Astrocyte of the spinal cord (primary cell): ENCODE measurements at places on chromosomes 4 and X.
A peak's percentile ranks its signal among the peaks of the same experiment; 100 is the strongest.

- DNase-seq, result no peak
These were observed 290.9 kb upstream of the TACR3 start for GRCh38 chr4:104010722-104011121.

DNA sequence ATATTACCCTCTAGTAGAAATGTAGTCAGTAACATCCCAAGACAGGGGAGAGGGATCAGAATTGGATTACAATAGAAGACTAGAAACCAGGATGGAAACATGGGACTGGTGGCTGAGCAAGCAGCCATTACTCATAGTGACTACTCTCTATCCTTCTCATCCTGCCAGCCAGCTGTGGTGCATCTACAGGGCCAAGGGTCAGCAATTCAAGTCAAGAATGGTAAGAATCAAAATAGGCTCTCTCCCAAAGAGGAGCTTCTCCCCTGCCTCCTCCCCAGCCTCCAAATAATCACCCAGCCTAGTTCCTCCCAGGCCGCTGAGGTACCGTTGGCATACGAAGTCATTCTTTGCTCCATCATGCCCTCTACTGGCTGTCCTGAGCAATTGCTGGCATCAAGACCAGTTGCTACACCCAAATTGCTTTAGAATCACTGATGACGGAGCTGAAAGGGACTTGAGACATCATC is 19.4 kb downstream of the AWAT2 start:
- DNase-seq, result peak; percentile 27

DNA sequence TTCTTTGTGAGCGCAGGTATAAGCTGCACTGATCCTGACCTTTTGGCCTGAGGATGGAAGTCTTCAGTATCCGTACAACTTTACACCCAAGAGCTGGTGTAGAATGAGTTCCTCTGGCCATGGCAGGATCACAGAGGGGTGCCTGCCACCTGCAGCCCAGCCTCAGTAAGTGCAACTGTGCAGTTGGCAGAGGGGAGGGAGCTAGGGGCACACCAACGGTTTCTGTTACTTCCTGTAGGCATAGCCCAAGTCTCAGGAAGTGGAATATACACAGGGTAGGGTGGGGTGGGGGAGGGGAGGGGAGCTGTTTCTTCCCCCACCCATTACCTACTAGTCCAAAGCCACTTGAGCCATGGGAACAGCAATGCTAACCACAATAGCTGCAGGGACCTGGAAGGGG is 85.4 kb upstream of the GBA3 start:
- DNase-seq, result peak; percentile 24

DNA sequence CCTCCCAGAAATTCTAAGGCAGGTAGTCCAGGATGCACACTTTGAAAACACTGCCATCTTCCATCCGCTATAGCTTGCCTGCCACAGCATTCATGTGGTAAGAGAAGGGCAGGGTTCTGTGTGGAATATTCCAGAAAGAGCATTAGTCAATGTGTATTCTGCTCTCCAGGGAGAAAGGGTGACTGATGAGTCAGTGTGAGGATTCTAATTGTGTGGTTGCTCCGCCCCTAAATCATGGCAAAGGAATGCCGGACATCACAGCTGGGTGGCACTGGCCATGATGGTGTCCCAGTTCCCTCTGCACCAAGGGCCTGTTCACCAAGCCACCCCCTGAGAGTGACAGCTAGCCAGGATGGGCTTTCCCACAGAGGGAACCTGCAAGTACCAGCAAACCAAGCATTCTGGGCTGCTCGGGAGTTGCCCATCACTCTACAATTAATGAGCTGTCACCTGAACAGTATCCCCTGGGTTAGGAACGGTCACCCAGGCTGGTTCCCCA is 9.5 kb downstream of the IDS start:
- DNase-seq, result peak; percentile 81

DNA sequence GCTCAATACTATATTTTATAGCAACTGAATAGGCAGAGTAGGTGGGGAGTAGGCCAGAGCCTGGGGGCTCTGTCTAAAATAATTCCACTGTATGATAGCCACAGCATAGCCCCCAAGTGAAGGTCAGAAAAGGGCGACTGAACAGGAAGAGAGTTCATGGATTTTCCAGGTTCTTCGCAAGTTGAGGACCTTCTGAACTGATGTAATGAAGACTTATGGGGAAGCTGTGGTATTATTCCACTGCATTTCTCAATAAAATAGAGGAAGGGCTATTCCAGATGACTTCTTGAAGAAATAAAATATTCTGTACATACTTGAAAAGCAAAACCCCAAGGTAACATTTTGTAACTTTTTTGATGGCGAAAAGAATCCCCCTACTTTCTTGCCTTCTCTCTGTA is 231.4 kb upstream of the GPC4 start:
- no peak for DNase-seq

- DNase-seq, result no peak
These were observed 5.2 kb upstream of the CD99 start for GRCh38 chrX:2685886-2686285.

GRCh38 chrX:3257471-3257870 is 89.0 kb downstream of the MXRA5 start:
- no peak for DNase-seq

DNA sequence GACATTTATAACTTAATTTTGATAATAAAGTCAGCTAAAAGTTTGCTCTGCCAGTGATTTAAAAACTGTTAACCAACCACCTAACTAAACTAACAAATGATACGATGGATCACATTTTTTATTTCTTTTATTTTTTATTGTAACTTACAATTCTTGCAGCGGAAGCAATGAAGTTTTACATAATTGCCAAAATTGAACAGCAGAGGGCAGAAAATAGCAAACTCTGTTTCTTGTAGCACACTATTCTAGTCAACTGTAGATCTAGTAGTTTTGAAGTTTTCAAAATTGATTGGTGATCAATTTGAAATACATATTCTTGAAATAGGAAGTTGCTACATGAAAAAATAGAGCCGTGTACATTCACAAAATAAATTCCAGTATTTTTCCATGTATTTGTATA is 2.8 kb upstream of the GRIA2 start:
- DNase-seq, result peak; percentile 45

- peak; percentile 25 for DNase-seq
These were observed 39.5 kb downstream of the TMEM165 start for GRCh38 chr4:55435141-55435841.

DNA sequence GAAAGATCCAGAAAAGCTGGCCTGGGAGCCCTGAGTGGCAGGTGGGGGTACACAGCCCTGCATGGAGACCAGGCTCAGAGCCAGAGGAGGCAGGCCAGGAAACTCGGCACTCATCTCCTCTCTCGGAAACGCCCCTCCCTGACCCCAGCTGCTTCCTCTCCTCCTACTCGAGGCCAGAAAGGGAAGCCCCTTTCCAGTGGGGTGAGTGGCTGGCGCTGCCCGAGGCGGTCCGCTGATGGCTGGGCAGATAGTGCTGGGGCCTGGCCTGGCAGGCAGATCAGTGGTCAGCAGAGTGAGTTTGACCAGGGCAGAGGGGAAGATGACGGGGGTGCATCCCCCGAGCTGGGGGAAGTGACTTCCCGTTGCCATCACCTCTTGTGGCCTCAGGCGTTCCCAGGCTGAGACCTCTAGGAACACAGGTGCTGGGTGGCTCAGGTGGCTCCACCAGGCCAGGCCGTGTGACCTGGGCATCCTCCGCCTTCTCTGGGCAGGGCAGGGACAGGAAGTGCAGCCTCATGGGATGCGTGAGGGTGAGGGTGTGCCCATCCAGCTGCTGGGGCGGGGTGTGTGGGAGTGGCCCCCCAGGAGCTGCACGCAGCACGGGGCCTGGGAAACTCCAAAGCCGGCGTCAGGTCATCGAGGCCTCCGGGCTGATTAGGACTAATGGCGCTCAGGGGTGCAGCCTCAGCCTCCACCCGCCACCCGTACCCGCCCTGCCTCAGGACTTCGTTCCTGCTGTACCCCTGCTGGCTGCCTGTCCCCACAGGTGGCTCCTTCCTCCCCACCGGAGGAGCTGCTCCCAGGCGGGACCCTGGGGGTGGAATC is 5.7 kb downstream of the SH3BP2 start:
- no peak for DNase-seq

- DNase-seq, result no peak
These were observed 214.2 kb downstream of the RBMX2 start for GRCh38 chrX:130615941-130616340.

DNA sequence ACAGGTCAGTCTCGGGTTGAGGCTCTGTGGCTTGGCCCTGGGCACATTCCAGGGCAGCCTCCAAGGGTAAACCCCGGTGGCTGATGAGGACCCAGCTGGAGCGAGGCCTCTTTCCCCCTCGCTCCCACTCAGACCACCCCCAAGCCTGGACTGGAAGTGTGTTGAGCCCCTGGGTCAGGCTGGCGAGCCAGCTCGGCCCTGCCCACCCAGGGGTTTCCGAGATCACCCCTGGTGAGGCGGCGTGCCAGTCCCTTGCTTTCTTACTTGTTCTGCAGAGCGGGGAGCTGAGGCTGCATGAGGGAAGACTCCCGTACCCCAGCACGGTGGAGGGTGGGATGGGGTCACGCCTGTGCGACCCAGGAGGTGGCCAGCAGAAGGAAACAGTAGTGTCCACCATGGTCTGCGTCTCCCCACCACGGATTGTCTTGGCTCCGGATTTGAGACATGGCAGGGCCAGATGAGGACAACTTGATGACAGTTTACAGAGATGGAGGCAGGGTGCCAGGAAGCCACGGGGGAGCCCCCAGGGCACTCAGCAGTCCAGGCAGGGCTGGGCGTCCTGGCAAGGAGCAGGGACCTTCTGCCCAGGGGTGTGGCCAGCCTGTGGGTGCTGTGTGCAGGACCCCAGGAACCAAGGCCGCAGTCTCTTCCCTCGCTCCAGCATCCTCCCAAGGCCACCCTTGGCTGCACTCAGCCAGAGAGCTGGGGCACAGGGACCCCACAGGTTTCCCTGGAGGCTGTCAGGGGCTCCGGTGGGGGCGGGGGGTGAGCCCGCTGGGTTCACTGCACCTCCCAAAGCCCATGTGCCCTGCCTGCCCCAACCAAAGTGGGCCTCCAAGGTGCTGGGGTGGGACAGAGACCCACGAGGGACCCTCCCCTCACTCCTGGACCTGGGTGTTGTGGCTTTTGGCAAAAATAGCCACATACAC is 6.6 kb upstream of the FGFRL1 start:
- DNase-seq, result no peak

GRCh38 chr4:30553706-30554105 is 166.5 kb upstream of the PCDH7 start:
- DNase-seq, result no peak

- DNase-seq, result no peak
These were observed 50.3 kb downstream of the MED28 start for GRCh38 chr4:17664755-17665154.

DNA sequence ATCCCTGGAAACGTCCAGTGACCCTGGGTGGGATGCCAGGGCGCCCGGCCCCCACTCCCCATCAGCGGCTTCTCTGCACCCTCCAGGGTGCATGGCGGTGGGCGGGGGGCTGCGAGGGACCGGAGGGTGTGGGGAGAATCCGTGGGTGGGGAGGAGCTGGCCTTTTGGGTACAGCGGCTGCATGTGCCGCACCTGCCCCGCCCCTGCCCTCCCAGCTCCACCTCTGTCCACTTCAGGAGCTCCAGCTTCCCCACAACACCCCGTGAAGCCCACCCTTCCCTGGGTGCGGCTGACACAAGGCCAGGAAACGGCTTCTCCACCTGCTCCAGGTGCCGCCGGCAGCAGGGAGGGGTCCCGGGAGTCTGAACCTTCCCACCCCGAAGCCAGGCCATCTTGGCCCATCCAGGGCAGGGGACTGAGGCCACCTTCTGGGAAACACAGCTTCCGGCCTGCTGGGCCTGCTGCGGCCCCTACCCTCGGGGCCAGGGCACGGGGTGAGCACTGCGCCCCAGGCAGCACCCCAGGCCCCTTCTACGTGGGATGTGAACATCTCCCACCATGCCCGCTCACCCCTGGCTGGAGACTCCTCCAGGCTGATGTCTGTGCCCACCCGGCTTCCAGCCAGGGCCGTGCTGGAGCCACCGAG is 34.6 kb downstream of the CPLX1 start:
- no peak for DNase-seq

DNA sequence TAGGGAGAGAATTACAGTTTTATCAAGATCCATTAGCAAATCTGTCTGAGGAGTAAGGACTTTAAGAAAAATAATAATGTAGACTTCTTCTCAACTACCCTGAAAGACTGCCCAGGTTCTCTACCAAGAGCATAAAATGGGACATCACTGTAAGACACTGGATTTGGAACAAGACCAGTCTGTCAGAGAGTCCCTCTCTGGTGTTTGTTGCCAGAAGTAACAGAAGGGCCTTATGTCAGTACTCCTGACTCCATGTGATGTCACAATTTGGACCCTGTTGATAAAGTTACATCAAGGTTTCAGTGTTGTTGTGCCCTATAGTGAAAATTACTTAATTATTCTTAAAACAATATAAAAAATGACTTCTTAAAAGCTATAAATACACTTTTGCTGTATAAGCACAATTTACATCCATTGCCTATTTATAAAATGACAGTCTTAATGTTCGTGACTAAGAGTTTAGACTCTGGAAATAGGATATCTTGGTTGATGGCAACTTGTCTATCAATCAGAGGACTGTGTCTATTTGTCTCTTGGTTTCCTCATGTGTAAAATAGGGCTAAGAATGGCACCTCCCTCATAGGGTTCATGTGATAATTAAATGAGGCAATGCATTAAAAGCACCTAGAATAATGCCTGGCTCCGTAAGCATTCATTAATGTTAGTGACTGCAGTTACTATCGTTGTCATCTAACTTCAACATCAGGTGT is 57.8 kb downstream of the RS1 start:
- DNase-seq, result no peak

DNA sequence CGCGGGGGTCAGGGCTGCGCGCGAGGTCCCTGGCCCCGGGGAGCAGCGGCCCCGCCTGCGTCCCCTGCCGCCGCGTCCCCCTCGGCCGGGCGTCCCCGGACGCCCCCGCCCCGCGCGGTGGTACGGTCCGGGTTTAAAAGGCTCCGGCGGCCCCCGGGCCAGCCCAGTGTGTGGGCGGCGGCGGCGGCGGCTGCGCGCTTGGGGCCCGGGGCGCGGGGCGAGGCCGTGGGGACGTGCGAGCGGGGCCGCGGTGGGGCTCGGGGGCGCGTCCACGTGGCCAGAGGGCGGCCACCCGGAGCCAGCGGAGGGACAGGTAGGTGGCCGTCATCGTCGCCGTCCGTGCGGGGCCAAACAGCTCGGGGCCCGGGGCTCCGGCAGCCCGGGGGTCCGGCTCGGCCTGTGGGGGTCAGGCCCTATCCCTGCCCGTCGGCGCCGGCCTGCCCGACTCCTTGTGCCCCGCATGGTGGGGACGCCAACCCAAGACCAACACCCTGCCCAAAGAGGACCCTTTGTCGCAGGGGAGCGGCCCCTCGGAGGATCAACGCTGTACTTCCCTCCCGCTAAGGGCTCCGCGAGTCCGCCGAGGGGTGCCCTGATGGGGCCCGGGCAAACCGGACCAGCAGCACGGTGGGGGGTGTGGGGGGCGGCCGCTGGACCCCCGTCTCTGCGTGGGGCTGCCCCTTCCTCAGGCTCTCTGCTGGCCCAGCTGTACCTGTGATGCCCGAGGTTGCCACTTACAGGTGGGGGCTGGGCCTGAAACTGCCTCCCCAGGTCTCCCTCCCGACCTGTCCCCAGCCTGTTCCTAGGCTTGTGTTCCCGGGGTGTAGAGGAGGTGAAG is at the start of gene PLXNA3:
PLXNA3 (plus strand) TSS at position 166 of the 838 bp plus-strand sequence. CDS start 1,903 bp downstream, outside the sequence.
- no peak for DNase-seq

GRCh38 chrX:67780694-67781109 is 236.9 kb downstream of the AR start:
- peak; percentile 96 for DNase-seq

- no peak for DNase-seq
These were observed 24.1 kb upstream of the MTM1 start for GRCh38 chrX:150544222-150544787.
